NCI-H1930 (cell line): ENCODE measurements at places on chromosomes 6 and 20.

DNA sequence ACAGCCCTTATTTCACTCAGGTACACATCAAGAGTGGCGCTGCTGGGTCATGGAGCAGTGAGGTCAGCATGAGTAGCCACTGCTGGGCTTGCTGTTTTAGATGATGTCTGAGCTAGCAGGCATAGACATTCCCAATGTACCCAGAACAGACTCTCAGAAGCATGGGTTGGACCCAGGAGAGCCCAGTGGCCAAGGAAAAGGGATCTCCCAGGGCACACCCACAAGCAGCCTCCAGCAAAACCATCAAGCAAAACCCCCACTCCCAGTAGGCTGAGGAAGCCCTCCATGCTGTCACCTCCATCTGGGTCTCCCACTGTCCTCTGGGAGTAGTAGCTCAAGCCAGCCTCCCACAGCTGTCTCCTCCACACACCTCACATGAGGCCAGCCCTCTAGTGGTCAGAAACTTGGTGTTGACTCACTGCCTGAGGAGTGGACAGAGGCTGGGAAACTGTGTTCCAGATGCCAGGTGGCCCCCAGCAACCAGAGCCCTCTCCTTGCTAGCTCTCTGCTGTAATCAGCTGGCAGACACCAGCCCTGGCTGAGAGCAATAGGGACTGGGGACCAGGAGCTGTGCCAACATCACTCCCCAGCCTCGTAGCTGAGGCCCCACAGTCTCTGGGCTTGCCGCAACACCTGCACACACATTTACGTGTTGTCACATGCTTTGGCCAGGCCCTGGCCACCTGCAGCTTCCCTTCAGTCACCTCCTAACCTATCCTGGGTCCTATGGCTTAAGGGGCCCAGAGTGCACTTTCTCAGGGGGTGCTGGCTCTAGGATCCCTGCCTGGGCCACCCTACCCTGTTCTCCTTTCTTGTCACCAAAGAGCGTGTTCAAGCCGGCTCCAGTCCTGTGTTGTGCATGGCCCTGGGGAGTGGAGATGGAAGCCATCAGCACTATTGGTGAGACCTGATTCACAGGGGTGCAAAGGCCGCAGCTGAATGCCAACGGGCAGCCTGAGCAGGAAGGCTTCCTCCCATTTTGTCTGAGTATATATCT lies 1.9 kb upstream of the AP5S1 start:
- peak; percentile 58 for DNase-seq

GRCh38 chr6:68677058-68677457 lies 42.0 kb downstream of the ADGRB3 start:
- DNase-seq, result no peak

DNA sequence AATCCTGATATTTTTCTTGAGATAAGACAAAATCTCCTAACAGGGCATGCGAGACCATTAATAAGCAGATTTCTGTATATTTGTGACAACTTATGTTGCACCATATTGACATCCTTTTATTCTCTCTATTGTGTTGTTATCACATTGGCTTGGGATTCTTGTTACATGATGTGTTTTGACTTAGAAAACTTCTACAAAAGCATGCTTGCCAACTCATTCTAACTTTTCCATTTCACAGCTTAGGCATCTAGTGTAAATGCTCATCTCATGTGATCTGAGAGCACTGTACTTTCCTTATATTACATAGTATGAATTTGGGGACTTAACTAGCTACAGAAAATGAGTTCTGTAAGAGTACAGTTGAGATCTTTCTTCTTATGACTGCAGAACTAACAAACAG lies 1040.7 kb upstream of the ADGRB3 start:
- no peak for DNase-seq

DNA sequence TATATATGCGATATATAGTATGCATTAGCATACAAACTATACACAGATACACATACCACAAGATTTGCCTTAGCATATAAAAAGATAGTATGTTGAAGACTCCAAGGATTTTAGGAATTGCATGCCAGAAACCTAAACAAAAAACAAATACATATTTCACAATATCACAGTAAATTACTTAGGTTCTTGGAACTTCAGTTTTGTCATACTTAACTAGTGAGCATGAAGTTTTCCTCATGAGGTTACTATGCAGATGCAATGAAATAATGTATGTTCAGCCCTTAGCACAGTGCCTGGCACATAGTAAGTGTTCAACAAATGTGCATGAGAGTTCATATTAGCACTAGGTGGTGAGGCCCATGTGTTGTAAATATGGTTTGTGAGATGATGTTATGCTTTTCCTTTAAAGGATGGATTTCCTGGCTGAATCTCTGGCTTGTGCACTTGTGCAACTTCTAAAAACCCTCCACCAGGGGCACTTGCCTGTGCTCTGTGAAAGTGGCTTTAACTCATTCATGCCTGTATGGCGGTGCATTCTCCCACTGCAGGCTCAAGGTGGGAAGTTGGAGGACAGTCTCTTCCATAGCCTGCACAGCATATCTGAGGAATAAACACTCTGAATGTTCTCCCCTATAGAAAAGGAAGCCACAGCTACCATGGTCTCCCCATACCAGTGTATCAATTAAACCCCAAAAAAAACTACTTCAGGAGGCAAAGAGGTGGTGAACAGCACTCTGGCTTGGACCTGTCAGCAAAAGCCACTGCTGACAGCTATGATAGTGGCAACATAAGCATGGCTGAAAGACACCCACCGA lies 624.1 kb upstream of the CDH4 start:
- no peak for DNase-seq

GRCh38 chr6:105881608-105882007 lies 204.5 kb upstream of the PRDM1 start:
- no peak for DNase-seq

- DNase-seq, result peak; percentile 43
Measured at GRCh38 chr6:27757307-27757706, 154.9 kb downstream of the OR2B2 start.

GRCh38 chr20:40753472-40753871 lies 64.4 kb upstream of the MAFB start:
- no peak for DNase-seq

DNA sequence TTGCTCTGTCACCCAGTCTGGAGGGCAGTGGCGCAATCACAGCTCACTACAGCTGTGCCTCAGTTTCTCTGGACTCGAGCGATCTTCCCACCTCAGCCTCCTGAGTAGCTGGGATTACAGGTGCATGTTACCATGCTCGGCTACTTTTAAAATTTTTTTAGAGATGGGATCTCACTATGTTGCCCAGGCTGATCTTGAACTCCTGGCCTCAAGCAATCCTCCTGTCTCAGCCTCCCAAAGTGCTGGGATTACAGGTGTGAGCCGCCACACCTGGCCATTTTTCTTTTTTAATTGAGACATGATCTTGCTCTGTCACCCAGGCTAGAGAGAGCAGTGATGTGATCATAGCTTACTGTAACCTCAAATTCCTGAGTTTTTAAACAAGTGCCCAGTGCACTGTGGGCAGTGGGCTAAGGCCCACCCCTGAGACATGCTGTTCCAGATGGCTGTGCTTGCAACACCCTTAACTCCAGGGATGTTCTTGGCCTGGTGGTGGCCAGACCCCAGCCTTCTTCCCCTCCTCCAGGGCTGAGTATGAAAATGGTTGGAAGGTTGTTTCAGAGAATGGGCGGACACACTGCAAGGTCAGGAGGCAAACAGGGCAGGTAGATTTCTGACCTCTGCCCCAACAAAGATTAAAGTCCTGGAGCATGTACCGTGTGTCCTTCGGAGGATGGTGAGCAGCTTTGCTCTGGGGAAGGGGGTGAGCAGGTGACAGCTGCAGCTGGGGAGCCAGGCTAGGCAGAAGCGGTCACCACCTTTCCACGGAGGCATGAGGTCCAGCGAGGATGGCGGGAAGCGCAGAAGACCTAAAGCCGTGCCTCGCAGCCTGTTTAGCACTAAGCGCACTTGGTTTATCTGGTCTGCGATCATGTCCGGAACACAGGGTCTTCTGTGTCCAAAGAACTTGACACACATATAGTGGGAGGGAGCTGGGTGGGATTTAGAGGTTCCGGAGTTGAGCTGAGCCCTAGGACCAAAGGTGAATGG lies 1.4 kb upstream of the FAM83C start:
- DNase-seq, result no peak

DNA sequence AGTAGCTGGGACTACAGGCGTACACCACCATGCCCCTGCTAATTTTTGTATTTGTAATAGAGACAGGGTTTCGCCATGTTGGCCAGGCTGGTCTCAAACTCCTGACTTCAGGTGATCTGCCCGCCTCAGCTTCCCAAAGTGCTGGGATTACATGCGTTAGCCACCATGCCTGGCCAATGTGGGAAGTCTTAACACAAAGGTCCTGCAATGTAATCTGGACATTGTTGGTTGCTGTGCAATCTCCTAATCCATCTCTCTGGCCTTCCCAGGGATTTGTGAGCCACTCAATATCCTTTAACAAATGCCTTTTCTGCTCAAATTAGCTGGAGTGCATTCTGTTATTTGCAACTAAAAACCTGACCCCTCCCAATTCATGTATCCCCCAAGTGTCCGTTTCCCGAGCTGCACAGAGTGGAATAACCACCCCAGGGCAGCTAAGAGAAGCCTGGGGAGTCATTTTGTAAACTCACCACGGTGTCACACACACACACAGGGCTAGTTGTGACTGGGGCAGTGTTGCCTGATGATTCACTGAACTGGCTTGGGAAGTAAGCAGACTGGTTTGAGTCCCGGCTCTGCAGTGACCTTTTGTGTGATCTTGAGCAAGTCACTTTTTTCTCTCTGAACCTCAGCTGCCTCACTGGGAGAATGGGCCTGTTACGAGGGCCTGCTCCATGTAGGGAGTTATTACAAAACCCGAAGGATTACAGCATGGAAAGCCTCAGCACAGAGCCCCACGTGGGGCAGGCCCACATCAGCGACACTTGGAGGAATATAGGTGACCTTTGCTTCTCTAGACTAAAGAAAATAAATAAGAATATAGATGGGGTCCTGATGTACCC lies 152.3 kb downstream of the ZMYND8 start:
- DNase-seq, result no peak

DNA sequence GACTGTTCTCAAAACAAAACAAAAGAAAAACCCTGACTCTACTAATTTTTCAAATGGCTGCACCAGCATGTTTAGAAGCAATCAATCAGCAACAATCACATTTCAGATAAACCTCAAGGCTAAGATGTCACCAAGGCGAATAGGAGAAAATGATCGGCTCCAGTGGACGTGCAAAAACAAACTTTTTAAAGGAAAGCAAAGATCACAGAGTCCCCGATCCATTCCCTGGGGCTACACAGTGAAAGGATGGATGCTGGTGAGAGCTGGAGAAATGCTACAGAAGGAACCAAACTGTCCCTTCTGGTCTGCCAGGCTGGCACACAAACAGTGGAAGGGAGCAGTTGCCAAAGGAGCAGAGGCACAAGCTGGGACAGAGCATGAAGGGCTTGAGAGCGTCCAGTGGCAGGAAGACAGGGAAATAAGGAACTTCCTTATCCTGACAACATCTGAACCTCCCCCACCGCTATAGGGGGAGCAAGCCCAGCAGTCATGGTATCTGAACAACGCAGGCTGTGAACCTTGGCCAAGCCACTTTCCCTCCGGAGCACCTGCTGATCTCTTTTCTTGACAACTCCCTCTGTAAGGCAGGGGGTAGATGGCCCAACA lies 73.7 kb upstream of the HIVEP1 start:
- no peak for DNase-seq
